ENCODE measurements at places on chromosomes 13 and 19. TPM values are rescaled to one million over a fixed set of nuclear protein-coding genes. Genes with fewer than 3 reads are reported as not detected.

Gene IGFL4
- total RNA-seq, result not detected

Gene VSIG10L
- under 0.01 TPM for total RNA-seq

Gene UGGT2
- total RNA-seq, result 40.1 TPM

Gene PSG5
- total RNA-seq, result 50.7 TPM

Gene PHF11
- 6.7 TPM for total RNA-seq

DNA sequence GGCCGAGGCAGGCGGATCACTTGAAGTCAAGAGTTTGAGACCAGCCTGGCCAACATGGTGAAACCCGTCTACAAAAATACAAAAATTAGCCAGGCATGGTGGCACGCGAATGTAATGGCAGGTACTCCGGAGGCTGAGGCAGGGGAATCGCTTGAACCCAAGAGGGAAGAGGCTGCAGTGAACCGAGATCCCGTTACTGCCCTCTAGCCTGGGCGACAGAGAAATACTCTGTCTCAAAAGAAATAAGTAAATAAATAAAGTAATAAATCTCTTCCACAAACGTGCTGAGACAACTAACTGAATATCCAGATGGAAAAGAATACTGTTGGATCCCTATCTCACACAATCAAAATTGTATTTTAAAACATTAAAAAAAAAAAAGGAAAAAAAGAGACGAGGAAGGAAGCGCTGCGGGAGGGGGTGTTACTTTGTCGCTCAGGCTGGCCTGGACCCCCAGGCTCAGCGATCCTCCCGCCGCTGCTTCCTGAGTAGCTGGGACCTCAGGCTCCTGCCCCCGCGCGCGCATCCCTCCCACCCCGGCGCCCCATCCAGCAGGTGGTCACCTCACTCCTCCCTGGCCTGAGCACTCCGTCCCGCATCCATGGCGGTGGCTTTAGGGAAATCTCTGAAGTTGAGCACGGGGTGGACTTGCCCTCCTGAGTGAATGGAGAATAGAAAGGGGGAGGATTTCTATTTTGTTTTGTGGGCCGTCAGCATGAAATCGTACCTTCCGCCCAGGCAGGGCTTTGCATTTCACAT, 628 bp upstream of the ZNF813 start:
- no peak for DNase-seq

DNA sequence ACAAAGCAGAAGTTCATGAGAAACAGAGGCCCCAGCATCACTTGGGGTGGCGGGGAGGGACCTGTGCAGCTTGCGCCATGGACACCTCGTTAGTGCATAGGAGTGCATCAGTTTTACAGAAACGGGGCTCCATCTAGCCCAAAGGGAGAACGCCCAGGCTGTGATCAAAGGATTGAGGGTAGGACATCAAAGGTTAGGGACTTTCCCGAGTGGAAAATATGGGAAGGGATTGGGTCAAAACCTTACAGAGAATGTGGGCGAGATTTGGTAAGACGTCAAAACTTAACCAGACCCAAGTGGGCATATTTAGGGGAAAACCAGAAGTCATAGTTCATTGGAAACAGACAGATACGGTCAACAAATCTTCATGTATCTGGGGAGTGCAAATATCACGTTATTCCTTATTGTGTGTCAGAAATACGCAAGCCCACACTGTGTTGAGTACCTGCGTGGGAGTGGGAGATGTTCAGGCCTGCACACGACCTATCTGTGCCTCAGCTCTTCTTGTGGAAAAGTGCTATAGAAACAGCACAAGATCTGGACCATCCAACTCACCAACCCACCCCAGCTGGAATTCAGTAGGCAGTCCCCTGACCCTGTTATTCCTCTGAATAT, 9.4 kb upstream of the GRAMD1A start:
- no peak for DNase-seq

GRCh38 chr19:4728871-4729270, 5.2 kb upstream of the DPP9 start:
- no peak for DNase-seq

DNA sequence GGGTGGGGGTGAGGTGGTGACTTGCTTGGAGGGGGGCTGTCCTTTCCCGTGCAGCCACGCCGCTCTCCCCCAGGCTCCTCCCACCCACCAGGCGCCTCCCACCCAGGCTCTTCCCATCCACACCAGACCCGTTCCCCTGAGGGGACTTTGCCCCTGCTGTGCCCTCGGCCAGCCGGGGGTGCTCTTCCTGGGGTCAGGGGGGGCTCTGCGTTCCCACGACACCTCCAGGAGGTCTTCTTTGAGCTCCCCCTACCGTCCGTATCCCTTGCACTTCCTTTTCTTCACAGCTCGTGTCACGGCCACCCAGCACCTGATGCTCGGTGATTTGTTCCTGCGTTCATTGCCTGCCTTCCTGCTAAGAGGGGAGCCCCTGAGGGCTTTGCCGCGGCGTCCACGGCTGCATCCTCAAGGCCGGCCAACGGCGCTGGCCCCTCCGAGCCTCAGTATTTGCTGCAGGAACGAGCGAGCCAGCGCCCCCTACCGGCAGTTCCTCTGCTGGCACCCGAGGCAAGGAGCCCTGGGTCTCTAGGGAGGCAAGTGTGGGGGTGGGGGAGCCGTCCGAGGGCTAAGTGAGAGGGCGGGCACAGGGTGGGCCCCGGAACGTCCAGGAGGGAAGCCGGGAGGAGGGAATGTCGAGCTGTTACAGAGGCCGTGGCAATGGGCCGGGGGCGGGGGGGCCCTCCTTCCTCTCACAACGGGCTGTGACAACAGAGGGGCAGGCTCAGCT, 11.8 kb downstream of the LRRC4B start:
- DNase-seq, result peak; percentile 59

Data from IMR-90 (cell line).